ENCODE measurements at places on chromosomes 11 and 22.

- no peak for DNase-seq
Observed at GRCh38 chr22:27686534-27686933, 115.0 kb downstream of the MN1 start.

DNA sequence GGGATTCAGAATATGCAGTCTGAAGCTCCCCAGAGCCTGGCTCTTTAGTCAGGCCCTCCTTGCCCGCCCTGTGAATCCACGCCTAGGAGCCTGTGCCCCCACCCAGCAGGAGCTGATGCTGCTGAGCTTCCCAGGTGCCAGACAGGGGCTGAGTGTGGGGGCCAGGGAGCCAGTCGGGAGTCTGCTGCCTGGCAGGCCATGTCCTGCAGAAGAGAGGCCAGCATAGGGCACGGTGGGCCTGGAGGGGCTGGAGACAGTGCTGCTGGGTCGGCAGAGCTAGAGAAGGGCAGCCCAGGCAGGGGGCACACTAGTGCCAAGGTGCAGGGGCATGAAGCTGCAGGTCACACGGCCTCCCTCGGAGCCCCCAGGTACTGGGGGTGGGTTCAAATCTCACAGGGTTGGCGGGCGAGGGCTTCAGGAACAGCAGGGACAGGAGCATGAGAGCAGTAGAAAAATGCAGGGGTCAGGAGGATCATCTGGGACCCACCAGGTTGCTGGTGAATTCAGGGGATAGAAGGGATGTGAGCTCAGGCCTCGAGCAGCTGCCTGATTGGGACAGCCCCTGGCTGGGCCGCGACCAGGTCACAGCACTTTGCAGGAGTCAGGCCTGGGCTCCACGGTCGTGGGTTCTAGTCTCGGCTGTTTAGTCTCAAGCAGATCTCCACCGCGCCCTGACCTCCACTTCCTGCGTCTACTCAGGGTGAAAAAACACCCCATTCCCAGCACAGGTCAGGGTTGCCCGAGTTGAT, 4.1 kb upstream of the SEPTIN5 start:
- DNase-seq = no peak

DNA sequence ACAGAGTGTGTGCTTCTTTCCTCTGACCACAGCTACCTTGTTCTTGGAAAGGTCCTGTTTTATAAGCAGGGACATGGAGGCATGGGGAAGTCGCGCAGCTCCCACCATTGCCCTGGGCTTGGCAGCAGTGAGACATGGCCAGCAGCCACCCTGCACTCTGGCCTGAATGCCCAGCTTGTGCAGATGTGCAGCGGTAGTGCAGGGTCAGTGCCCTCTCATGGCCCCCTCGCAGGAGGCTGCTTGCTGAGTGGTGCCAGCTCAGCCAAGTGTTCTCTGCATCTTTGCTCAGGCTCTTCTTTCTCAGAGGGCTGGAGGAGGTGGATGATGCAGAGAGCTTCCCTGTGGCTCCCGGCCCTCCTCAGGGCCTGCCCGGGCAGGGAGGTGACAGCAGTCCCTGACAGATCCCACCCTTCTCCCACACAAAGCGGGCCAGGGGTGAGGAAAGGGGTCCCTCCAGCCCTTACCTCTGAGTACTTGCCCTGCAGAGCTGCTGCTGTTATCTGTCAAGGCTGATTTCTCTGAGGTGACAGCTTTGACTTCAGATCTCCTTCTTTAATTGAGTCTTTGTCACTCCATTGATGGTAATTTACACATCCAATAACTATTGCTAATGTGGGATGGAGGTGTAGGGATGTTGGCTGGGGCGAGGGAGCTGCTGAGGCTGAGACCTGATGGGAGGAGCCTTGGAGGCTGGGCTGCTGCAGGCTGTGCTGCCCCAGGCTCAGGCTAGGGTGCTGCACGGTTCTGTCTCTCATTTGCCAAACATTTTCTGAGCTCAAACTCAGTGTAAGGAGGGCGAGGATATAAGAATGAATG, 47.4 kb upstream of the B3GAT1 start:
- DNase-seq = no peak

DNA sequence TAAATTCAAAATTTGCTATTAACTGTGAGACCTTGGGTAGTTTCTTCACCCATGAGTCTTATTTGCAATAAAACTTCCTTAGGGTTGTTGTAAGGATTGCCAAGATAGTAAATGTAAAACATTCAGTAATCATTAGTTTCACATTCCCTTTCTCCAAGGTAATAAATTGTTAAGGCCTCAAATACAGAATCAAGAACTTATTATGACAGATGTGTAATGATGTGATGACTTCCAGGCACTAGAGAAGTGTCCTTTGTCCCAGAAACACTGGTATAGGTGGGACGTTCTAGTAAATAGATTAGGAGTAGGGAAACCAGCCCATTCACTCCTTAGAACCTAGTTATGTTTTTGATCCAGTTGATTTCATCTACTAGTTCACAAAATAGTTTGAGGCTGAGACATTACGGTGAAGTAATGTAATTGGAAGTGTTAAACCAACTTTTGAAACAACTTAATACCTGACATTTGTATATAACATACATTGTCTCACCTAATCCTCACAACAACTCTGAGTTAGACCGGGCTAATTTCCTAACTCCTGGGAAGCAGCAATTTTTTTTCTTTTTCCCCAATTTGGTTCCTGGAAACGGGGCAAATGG, 25.5 kb downstream of the CTNND1 start:
- DNase-seq = no peak

DNA sequence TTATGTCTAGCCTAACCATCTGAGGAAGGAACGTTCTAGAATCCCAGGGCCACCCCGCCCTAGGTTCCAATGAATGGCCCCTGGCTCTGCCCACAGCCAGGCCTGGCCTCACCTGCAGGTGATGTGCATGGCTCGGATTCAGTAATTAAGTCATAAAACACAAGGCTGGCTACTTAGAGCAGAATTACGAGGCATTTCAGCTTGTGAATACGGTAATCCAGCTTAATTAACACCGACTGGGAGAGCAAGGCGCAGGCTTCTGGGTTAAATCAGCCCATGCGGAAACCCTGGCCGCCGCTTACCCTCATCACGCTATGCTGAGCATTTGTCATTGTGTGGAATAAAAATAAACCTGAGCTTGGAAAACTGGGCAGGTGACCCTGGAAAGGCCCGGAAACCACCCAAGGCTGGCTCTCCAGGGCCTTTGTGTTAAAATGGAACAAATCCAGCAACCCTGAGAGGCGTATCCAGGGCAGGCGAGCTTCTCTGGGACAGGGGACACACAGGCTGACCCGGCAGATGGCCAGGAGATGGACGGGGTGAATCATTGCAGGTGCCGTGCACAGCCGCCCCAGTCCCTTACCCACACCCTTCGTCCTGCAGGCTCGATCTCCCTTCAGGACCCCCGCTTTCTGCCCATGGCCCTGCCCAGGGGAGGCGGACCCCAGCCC, 220.2 kb downstream of the CTTN start:
- DNase-seq = no peak

GRCh38 chr22:43812890-43813289, 785 bp upstream of the EFCAB6 start:
- DNase-seq = no peak

GRCh38 chr11:73018856-73019255, 123.3 kb downstream of the FCHSD2 start:
- DNase-seq = no peak

GRCh38 chr11:14255238-14255534, 103.8 kb downstream of the RRAS2 start:
- no peak for DNase-seq

DNA sequence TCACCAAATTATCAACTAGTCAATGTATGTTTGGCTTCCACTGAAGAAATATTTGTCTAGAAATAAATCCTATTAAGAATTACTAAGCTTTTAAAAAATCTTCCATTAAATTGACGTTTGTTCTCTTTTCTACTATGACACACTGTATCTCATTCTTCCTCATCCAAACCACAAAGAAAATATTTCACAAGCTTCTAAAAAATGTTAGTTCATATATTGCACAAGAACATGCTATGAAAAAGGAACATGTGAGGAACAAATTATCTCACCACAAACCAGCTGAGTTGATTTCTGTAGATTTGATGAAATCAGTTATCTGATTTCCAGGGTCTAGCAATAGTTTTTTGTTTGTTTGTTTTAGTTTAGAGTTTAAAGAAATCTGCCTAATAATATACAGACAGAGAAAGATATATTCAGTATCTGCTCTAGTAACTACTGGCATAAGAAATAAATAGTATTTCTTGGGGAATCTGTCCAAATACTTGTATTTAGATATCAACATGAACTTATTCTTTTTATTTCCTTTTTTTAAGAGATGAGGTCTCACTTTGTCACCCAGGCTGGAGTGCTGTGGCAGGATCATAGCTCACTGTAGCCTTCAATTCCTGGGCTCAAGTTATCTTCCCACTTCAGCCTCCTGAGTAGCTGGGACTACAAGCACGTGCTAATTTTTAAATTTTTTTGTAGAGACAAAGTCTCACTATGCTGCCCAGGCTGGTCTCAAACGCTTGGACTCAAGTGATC, 161.7 kb downstream of the ATG16L2 start:
- no peak for DNase-seq

- DNase-seq = no peak
Observed at GRCh38 chr22:19488884-19489843, 9.4 kb downstream of the CDC45 start.

DNA sequence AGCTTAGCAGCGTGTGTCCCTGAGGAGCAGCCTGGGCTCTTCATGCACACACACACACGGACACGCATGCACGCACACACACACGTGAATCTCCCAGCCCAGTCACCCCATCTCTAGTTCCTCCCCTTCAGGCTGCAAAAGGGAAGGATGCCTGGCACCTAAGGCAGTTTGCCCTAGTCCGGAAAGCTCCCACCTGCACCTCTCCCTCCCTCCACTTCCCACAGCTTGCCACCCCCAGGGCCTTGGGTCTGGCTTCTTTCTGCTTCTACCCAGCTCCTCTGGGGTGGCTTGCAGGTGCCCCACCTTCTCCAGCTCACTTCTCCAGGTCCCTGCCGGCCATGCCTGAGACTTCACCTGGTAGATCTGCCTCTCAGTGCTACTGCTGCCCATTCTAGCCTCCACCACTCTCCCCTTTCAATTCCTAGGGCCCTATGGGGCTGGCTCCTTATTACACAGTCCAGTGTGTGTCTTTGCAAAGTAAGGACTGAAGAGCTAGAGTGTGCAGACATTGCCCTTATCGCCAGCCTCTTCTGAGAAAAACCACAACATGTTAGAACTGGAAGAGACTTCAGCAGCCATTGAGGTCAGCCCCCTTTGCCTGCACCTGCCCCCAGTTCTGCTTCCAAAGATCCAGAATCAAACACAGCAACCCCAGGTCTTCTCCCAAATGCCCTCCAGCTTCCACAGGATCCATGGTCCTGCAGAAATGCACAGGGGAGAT, 33.5 kb upstream of the CHST1 start:
- no peak for DNase-seq

DNA sequence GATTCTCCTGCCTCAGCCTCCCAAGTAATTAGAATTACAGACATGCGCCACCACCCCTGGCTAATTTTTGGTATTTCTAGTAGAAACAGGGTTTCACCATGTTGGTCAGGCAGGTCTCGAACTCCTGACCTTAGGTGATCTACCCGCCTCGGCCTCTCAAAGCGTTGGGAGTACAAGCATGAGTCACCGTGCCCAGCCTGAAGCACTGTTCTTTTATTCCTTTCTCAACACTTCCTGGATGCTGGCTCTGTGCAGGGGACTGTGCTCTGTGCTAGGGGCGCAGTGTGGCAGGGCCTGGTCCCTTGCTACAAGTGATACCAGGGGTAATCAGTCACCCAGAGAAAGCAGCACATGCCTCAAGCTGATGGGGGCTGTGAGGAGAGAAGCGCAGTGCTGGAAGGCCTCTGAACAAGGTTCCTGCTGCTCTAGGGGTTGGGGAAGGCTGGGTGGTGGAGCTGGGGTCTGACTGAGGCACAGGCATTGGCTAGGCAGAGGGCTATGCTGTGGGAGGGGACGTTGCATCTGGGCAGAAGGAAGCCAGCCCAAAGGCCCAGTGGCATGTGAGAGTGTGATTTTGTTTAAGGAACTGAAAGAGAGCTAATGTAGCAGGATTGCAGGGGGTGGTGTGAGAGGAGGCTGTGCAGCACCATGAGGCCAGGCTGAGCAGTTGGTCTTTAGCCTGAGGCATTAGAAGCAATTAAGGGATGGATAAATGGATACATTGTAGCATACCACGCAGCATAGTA, 42.5 kb downstream of the CABIN1 start:
- no peak for DNase-seq
